ENCODE measurements at places on chromosomes 12 and 14.

DNA sequence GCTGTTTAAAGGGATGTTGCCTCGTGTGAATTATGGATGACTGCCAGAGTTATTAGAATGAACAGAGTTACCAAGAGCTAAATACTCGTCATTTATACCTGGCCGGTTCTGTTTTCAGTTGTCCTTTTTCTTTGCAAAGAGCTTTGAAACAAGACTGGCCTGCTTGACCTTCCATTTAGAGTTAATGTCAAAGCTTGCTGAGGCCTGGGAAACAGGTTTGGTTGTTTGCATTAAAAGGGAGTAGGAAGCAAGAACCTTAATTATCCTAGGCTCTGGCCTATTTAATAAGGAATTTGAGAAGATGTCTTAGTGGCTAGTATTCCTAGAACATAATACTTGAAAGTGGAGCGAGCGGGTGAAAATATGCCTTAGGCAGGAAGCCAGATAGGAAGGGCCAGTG, 233.3 kb downstream of the CACNA1C start:
- no peak for DNase-seq

DNA sequence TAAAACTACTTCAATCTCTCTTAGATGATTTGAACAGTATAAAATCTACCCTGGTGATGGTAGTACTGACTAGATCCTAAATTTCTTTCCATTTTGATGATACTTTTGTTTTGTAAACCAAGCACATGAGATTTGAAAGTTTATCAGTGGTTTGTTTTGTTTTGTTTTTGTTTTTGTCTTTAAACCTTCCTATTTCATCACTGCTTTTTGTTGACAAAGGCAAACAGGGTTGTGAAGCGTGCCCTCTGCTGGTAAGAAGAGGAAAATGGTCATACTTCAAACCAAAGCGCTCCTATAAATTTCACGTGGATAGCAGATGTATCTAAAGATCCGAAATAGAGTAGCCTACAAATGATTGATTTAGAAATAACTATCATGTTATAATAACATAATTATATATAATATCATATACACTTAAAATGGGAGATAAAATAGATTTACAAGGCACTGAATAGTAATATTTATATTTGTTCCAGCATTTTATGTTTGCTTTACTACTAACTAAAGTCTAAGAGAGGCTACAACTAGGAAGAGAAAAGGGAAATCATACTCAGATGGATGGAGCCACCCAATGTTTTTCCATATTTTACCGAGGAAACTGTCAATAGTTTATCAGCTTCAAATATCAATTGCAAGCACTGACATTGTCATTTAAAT, 254.0 kb upstream of the USP15 start:
- DNase-seq = no peak

GRCh38 chr12:27960821-27961220, 11.7 kb downstream of the PTHLH start:
- no peak for DNase-seq

GRCh38 chr12:70637303-70638085, at the start of gene PTPRB:
TSS of gene PTPRB (minus strand) at chr12:70637429. CDS start at chr12:70637395, 34 bp downstream.
- no peak for DNase-seq

- DNase-seq = no peak
Observed at GRCh38 chr12:14771651-14772137, 31.6 kb downstream of the WBP11 start.

DNA sequence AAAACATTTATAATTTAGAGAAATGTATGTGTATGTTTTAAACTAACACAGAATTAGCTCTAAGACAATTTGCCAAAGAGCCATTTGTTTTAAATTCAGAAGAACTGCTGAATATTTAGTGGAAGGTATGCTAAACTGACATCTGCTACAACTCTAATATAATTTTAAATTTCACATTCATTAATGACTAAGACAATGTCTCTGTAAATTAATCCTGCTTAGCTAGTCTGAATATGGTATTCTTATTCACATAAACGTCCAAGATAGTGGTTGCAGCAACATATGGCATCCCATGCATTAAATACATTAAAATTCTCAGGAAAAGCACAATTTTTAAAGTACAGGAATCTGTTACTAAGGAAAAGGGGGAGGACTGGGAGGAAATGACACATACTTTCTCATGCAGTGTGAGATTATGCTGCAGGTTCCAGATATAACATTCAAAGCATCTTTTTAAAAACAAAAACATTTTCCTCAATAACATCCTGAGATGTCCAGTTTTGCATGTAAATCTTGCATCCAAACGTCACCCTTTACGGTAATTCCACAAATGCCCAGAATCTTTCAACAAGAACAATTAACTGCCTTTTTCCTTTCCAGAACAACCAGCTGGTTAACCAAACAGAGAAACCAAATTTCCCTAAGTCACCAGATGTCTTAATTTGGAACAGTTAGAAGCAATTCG, 26.9 kb downstream of the WDR89 start:
- DNase-seq = no peak

DNA sequence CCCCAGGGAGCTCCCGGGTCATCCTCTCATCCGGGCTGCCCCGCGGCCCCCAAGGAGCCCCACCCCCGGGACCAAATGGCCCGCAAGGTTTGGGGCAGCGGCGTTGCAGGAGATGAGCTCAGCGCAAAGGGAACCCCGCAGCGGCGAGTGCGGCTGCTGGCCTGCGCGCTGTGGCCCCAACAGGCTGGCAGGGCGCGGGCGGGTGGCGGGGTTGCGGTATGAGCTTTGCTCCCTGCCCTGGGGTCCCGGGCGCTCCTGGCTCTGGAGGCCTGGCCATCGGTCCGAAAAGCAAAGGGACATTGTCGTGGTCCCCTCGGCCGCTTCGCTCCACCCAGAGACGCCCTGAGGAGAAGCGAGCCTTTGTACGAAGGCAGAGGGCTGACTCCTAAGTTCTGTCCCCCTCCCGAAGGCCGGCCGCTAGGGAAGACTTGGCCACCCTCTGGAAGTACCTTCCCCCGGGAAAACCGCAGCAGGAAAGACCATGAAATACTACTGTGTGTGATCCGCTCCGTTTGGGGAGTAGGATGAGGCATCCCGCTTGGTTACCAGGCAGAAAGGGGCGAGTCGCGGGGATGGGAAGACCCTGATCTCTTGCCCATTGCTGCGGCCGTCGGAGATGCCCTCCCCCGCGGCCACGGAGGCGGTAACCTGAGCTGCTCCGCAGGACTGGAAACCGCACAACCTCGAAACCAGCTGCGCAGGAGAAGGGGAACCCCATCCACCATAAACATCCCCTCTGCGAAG, 620 bp upstream of the NID2 start:
- no peak for DNase-seq

DNA sequence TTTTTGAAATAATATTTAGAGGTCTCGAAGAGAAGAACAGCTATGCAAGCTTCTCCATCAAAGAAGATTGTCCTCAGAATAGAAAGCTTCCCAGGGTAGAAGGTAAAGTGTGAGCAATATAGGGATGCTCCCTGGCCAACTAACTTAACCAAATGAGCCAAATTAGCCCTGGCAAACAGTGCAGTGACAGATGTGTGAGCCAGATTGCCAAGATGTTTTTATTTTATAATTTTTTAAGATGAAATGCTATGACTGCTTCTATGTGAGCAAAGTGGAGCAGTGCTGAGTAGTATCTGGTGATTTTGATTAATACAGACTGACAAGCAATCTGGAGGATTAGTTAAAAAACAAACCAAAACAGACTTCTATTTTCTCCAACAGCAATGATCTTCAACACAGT, 202.1 kb downstream of the NOVA1 start:
- no peak for DNase-seq

DNA sequence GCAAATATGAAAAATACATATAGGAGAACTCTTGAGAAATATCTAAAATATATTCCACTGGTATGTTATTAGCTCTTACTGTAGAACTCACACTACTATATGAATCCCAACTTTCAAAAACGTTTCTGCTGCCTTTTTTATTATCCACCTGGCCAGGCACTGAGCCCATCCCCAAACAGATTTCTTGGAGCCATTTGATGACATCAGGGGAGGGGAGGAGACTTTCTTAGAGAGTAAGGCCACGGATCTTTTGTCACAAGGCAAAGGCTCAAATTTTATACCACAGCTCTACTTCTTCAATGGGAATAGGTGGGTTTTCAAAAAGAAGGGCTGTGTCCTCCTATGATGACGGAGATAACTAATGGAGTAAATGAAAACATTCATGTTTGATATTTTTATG, 83.0 kb downstream of the SLC25A21 start:
- no peak for DNase-seq

DNA sequence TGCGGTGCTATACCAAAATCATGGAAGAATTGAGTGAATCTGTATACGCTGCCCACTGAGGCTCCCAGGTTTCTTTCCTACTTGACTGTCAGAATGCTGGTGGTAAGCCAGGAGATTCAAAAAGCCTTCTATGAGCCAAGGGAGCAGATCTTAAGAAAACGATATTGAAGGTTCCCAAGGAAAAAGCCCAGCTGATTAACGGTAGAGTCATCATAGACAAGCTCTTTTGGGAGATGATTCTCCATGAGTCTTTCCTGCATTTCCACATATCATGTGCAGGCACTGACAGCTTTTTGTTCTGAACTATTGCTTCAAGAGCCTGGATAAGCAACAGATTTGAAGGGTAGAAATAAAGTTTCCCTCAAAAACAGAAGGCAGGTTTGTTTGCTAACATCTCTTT, 17.5 kb downstream of the SLC35F4 start:
- no peak for DNase-seq

DNA sequence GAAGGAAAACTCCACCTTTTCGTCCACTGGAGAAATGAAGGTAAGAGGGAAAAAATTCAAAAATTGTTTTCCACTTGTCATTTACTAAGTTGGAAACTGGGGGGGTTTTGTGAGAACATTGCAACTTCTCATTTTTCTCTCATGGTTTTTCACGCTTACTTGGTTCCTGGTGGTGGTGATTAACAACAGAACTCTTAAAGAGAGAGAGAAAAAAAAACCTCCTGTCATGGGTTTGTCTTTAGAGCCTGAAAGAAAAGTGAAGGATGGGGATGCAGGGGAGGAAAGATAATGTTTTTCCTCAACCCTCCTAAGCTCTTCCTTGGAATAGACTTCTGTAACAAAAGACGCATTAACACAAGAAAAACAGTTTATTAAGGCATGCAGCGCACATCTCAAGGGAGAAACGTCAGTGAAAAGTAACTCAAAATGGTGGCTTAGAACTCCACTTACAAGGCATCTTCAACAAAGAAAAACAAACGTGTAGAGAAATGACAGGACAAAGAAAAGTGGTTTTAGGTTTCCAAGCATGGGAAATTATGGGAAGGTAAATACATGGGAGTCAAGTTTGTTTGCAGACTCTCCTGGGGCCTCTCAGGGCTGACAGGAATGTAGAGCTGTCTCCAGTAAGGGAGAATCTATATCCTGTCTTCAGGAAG, 81.9 kb upstream of the ATF7IP start:
- DNase-seq = no peak

DNA sequence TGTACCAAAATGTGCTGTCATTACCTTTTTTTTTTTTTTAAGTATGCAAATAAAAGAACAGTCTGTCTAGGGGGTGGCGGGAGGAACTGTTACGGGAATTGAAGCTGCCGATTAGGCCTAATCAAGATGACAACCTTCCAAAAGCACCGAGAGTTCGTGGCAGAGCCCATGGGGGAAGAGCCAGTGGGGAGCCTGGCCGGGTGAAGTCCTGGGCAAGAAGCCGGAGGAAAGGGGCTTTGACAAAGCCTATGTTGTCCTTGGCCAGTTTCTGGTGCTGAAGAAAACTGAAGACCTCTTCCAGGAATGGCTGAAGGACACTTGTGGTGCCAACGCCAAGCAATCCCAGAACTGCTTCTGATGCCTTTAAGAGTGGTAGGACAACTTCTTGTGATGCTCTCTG, 42.6 kb downstream of the ACTN1 start:
- no peak for DNase-seq

GRCh38 chr14:30348445-30348844, 210.5 kb upstream of the G2E3 start:
- DNase-seq = no peak

DNA sequence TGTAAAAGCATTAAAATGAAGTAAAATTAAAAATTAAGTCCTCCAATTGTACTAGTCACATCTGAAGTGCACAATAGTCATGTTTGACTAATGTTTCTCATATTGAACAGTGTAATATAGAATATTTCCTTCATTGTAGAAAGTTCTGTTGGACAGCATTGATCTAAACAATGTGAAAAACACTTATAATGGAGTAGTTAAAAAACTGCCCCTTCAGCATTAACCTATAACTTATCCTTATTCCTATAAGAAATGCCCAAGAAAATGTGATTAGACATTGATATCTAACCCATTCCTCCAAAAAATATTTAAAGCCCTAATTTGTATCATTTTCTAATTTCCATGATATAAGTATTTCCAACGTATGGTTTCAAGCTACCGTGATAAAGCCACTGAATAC, 210.7 kb downstream of the RASSF9 start:
- DNase-seq = no peak

- DNase-seq = no peak
Observed at GRCh38 chr12:128077211-128077916, 189.6 kb upstream of the TMEM132C start.

GRCh38 chr12:29782871-29783772, 620 bp downstream of the TMTC1 start:
- DNase-seq = peak; percentile 16

DNA sequence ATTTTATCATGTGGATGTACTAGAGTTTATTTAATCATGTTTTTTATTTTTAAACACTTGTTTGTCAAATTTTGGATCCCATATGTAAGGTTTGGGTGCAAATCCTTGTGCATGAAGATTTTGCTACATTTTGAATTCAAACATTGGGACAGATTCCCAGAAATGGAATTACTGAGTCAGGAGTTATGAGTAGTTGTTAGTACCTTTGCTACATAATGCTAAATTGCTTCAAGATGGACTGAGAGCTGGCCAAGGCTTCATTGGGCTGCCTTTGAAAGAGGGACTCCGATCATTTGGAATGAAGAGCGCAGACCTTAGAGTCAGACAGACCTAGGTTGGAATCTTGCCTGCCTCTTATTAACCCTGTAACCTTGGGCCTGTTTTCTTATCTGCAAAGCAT, 154.9 kb upstream of the PWP1 start:
- DNase-seq = no peak

DNA sequence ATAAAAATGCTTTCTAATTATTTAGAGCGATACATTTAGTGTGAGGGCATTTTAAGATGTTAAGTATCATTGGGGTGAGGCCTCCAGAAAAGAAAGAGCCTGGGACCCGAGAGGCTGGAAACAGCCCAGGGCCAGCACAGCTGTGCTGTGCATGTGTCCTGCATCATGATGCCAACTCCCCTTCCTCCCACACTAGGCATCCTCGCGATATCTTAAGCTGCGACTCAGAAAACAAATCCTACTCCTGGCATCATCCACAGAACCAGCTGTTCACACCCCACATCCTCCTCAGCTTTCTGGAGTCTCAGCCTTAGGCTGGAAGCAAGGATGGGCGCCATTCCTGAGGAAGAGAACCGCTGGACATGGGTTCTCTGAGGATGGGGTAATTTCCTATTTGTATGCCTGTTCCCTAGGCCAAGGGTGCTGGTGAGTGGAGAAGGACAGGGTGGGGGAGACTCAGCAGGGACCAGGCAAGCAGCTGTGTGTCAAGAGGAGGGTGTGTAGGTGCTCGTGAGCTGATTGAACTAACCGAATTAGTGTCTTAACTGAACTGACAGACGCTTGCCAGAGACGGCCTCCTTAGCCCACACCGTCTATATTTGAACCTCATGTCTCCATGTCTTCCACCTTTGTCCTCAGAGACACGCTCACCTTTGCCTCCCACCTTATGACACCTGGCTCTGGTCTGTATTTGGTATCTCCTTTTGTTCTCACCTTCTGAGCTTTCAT, 15.6 kb upstream of the MCRS1 start:
- DNase-seq = no peak

GRCh38 chr12:81257947-81258551, 180.2 kb downstream of the ACSS3 start:
- no peak for DNase-seq

GRCh38 chr12:98644433-98644711, 216 bp downstream of the IKBIP start:
- peak; percentile 37 for DNase-seq

GRCh38 chr14:64844969-64845536, 34.7 kb downstream of the SPTB start:
- DNase-seq = no peak
